ENCODE measurements at places on chromosomes 12 and 14.
A peak's percentile ranks its signal among the peaks of the same experiment; 100 is the strongest.

GRCh38 chr12:124537525-124538193, 29.8 kb downstream of the NCOR2 start:
- DNase-seq, result no peak

DNA sequence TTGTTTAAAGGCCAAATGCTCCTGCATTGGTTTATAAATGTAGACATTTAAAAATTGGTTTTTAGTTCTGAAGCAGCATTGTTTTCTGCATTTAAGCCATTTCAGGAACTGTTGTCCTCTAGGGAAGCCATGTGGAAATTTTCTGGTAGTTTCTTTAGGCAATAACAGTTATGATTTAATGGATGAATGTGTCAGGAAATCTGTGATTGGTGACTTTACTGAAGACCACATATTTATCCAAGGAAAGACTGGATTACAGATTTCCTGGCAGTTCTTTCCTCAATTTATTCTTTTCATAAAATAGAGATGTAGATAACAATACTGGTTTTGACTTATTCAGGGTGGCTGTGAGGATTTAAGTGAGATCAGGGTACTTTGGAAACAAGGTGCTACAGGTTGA, 27.6 kb downstream of the TBC1D15 start:
- DNase-seq, result no peak

- DNase-seq, result peak; percentile 62
Observed at GRCh38 chr14:77022236-77022852, 6.2 kb downstream of the IRF2BPL start.

- DNase-seq, result no peak
Observed at GRCh38 chr12:121857322-121858246, 1.1 kb downstream of the HPD start.

- no peak for DNase-seq
Observed at GRCh38 chr14:33700052-33700451, 250.8 kb downstream of the EGLN3 start.

DNA sequence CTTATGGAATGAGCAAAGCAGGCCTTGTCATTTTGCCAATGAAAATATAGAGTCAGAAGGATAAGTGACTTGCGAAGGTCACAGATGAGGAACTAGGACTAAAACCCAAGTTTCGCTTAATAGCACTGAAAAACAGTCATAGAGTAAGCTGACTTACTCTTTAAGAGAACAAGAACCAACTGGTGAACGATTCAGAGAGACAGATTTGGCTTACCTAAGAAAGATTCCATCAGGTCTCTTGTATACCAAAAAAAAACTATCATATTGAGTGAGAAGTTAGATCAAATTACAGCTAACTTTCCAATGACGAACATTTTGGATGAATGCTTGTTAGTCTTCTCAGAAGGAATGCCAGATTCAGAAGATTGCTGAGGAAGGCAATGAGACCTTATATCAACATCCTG, 74.2 kb downstream of the ZFC3H1 start:
- DNase-seq, result no peak

GRCh38 chr12:14773685-14774073, 29.6 kb downstream of the WBP11 start:
- no peak for DNase-seq
